Endothelial cell (in vitro differentiated cells): ENCODE measurements at places on chromosomes 5 and 9. TPM values are rescaled to one million over a fixed set of nuclear protein-coding genes. Genes with fewer than 3 reads are reported as not detected.

DNA sequence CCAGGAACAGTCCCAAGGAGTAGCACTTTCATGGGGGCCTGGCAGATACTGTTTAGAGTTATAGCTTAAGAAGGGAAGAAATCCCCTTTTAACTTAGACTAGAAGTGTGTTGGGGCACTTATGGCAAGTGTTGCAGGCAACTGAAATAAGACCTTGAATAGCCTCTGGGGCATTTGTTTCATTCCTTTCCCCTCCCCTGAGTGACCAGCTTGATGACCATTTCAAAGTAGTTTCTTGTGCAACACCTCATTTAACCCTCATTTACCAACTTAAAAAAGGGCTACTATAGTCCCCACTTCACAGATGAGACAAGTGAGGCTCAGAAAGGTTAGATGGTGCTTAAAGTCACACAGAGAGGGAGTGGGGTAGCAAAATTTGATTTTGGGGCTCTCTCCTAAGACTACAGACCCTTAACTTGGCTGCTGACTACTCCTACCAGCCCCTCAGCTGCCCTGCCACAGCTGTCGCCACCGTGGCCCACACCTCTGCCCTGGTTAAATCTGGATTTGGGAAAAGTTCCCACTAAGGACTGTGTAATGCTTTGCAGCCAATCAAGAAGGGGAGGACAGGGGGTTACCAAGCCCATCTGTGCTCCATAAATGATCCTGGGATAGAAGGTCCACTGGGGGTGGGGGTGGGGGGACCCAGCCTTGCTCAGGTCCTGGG, 5.5 kb downstream of the PDLIM4 start:
- H3K4me1 ChIP-seq: peaks cover 29% of the 10 kb centered on the region
- no peak for DNase-seq
- H3K4me3 ChIP-seq: no peak overlapping the region
- H3K27ac ChIP-seq: no peak overlapping the region

- H3K4me1 ChIP-seq: no peaks in the 10 kb centered on the region
- peaks cover 8% of the 10 kb centered on the region for H3K27me3 ChIP-seq
- H3K4me3 ChIP-seq: no peak overlapping the region
- peaks cover 6% of the 10 kb centered on the region for H3K36me3 ChIP-seq
- DNase-seq: no peak
Observed at GRCh38 chr5:133397990-133398645, 214.2 kb downstream of the FSTL4 start.

DNA sequence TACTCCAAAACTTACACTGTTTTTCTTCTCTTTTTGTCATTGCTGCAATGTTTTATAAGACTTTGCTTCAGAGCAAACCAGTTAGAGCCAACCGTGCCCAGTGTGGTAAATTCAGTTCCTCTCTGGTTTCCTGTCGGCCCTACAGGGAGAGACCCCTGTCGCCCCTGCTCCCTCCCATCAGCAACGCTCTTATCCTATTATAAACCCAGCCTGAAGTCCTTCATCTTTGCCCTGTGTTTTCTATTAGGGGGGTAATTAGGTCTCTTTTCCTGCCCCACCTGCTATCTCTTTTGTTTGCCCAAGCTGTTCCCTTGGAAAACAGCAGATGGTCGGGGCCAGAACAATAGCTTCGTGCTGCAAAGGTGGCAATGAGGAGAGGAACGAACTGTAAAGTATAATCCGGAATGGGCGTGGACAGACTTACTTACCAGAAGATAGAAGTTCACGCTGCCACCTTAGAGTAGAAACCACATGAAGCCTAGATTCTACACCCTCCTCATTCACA, 21.4 kb upstream of the OTULINL start:
- no peak overlapping the region for H3K4me3 ChIP-seq
- H3K36me3 ChIP-seq: no peaks in the 10 kb centered on the region
- peaks cover 6% of the 10 kb centered on the region for H3K4me1 ChIP-seq
- DNase-seq: no peak
- H3K27me3 ChIP-seq: peaks cover 2% of the 10 kb centered on the region

DNA sequence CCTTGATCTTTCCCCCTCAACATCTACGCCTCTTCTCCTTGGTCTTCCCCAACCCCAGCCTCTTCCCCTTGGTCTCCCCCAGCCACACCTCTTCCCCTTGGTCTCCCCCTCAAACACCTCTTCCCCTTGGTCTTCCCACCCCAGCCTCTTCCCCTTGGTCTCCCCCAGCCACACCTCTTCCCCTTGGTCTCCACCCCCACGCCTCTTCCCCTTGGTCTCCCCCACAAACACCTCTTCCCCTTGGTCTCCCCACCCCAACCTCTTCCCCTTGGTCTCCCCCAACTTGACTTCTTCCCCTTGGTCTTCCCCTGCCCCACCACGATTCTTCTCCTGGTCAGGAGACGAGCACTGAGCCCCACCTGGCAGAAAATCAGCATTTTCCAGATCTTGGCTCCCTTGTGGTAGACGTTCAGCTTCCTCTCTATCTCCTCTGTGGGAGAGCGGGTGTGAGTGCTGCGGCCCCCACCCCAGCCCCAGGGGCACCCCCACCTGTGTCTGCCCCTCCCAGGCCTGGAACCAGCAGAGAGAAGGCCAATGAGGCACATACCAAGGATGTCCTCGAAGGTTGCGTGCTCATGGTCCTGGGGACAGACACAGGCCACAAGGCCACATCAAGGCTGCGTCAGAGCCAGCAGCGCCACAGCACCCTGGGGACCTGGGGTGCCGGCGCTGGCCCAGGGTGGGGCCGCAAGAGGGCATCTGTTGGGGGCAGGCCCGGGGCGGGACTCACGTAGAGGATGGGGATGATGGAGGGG, 7.0 kb downstream of the NSMF start:
- H3K36me3 ChIP-seq: no peaks in the 10 kb centered on the region
- H3K4me3 ChIP-seq: no peak overlapping the region
- no peak for DNase-seq
- no peaks in the 10 kb centered on the region for H3K4me1 ChIP-seq
- no peak overlapping the region for H3K27ac ChIP-seq

DNA sequence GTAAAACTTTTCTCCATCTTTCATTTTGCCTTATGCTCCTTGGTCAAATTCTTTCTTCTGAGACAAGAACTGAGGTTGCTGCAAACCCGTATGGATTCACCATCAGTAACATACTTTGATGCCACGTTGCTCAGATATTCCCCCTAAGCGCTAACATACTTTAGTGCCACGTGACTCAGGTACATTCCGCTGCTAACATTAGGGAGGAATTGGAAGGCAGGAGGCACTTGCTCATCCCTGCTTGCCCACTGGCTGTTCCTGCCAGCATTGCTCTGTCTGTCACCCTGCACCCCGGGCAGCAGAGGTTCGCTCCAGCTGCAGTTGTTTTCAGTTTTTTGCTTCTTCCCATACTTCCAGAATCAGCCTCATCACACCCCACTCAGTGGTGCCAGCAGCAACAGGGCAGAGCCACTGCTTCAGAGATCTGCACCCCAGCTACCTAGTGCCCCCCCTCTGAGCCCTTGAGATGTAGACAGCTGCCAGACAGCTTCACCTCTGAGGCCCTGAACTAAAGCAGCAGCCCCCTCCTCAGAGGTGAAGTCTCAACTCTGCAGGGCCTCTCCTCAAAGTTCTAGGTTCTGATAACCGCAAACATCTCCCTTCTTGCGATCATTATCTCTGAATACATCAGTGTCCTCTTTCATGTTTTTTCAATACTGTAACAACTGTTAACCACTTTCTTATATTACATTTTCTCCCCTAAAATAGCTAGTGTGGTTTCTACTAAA, 228.0 kb upstream of the KIF2A start:
- no peak overlapping the region for H3K4me3 ChIP-seq
- H3K4me1 ChIP-seq: peaks cover 5% of the 10 kb centered on the region
- no peak for DNase-seq
- no peaks in the 10 kb centered on the region for H3K27me3 ChIP-seq

DNA sequence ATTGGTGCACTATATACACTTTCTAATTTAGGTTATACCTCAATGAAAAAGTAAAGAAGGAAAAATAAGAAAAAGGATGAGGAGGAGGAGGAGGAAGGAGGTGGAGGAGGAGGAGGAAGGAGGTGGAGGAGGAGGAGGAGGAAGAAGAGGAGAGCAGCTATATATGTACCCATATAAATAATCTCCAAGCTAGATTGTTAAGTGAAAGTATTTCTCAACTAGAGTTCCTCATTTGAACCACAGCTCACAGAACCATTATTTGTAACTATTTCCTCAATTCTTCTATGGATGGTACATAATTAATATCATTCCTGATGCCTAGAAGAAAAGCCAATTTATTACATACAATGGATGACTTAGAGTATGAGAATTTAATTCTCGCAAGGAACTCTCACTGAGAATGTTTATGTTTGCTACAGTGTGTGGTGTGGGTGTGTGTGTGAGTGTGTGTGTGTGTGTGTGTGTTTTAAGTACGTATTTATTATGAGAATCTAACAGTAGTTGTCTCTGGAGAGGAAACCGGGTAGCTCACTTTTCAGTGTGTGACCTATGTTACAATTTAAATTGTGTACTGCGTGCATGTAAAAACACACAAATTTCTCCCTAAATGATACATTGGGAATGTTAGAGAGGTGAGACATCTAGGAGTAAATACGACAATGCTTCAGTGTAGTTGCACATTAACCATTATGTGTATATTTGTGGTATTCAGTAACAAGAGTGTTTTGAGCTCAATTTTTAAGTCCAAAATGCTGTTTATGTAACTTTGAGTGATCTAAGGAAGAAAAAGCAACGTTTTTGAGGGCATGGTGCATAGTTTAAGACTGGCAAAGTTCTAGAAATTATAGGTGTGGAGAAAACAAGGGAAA, 20.2 kb upstream of the NREP start:
- DNase-seq: no peak
- no peaks in the 10 kb centered on the region for H3K36me3 ChIP-seq
- H3K4me1 ChIP-seq: peaks cover 4% of the 10 kb centered on the region
- H3K4me3 ChIP-seq: no peak overlapping the region
- H3K27me3 ChIP-seq: no peaks in the 10 kb centered on the region

DNA sequence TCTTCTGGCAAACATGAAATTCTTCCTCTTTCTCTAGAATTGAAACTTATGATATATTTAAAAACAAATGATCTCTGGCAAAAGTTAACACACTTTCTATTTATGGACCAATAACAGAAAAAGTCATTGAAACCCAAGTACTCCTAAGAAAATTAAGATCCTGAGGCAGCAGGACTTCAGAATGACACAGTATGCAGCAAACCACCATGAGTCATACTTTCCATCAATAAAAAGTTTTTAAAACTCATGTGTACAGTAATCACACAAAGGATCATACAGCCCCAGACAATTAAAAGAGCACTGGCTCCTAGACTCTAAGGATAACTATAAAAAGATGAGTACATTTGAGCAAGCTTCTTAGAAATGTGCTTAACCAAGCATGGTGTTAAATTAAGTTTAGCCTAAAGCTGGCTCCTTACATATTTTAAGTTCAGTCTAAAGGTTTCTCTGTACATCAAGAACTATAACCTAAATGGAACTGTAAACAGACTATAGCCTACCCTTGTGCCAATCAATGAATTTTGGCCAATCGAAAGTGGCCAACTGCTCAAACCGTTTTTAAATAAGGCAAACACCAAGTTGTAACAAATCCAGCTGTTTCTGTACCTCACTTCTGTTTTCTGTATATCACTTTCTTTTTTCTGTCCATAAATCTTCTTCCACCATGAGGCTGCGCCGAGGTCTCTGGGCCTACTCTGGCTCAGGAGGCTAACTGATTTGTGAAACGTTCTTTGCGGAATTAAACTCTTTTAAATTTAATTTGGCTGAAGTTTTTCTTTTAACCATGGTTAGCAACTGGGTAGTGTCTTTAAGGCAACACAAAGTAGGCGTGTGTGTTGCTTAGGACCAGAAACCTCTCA, 232.1 kb upstream of the PIK3R1 start:
- no peak for DNase-seq
- no peaks in the 10 kb centered on the region for H3K4me1 ChIP-seq
- H3K27ac ChIP-seq: no peak overlapping the region
- no peak overlapping the region for H3K4me3 ChIP-seq
- H3K36me3 ChIP-seq: no peaks in the 10 kb centered on the region

- no peaks in the 10 kb centered on the region for H3K36me3 ChIP-seq
- no peak for DNase-seq
- H3K27ac ChIP-seq: no peak overlapping the region
- H3K4me3 ChIP-seq: no peak overlapping the region
- no peaks in the 10 kb centered on the region for H3K27me3 ChIP-seq
- H3K4me1 ChIP-seq: no peaks in the 10 kb centered on the region
Observed at GRCh38 chr9:93984860-93985259, 29.7 kb upstream of the BARX1 start.

DNA sequence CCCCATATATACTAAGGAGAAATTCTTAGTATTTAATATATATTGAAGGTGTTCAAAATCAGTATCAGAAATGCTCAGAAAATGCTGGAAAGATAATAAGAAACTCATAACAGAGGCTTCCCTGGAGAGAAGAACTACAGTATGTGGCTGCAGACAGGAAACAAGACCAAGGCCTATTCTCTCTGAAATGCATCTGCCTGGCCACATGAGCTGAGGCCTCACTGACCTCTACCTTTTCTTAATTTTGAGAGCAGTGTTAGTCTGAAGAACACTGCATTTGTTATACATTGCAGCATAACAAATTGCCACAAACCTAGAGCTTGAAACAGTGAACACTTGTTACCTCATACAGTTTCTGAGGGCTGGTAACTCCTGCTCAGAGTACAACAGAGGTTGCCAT, 133.4 kb upstream of the SPEF2 start:
- no peak overlapping the region for H3K4me3 ChIP-seq
- DNase-seq: no peak
- peaks cover 9% of the 10 kb centered on the region for H3K4me1 ChIP-seq
- no peak overlapping the region for H3K27ac ChIP-seq
- H3K36me3 ChIP-seq: no peaks in the 10 kb centered on the region

- no peak for DNase-seq
- H3K27ac ChIP-seq: no peak overlapping the region
- no peak overlapping the region for H3K4me3 ChIP-seq
Observed at GRCh38 chr5:108375768-108376167, 6.1 kb downstream of the FBXL17 start.

- no peak overlapping the region for H3K4me3 ChIP-seq
- no peaks in the 10 kb centered on the region for H3K36me3 ChIP-seq
- peaks cover 1% of the 10 kb centered on the region for H3K27me3 ChIP-seq
- DNase-seq: no peak
- H3K4me1 ChIP-seq: no peaks in the 10 kb centered on the region
Observed at GRCh38 chr5:100517301-100517974, 17.7 kb upstream of the FAM174A start.

Gene INSYN2B
- 4.5 TPM for total RNA-seq

Gene VAV2
- total RNA-seq: 27.2 TPM

Gene IRX2
- total RNA-seq: 0.72 TPM

Gene BARHL1
- total RNA-seq: 2.4 TPM

Gene OCLN
- 26.4 TPM for total RNA-seq

Gene GLRA1
- not detected for total RNA-seq

Gene ELOVL7
- total RNA-seq: 4.4 TPM

Gene LCN9
- total RNA-seq: not detected

Gene CYSTM1
- 21.7 TPM for total RNA-seq

Gene NUTM2F
- total RNA-seq: not detected
